ENCODE measurements at places on chromosomes 12 and 14.

GRCh38 chr14:51310505-51310944 lies 70.5 kb downstream of the TMX1 start:
- no peak for DNase-seq

DNA sequence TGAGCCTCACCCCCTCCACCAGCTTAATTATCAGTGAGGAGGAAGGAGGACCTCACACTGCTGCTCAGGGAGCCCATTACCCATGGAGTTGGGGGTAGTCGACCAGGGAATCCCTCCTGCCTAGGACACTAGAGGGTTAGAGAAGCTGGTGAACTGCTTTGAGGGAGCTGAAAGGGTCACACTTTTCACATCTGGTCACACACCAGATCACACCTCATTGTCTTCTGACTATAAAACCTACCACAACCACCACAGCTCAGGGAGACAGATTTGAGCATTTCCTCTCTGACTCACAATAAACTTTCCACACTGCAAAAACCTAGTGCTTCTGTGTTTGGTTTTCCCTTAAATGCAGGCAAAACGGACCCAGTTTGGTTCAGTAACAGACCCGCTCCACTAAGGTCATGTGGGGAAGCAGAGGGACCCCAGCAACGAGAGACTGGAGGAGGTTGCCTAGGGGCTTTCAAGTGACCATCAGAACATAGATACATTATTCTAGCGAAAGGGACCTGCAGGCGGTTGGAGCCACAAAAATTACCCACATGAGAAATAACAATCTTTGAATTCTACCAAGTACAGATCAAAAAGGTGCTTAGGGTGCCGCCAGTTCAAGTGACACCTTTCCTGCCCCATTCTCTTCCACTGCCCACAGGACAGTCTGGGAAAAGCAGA lies 151.4 kb upstream of the AVPR1A start:
- no peak for DNase-seq

DNA sequence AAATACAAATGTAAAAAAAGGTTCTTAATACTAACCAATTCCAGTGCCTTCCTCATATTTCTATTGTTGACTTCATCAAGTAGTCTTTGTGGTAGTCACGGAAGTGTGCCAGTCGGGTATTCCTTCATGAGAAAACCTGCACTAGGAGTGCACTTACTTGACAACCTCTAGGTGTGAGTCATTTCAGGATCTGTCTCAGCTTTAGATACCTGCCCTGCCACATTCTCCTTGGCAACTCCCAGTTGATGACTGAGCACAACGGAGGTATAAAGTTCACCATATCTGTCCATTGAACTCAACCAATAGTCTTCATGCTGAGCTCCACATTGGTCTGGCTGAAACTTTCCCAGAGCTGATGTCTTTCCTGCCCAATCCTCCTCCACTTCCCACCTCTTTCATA lies 215.7 kb downstream of the SYT10 start:
- DNase-seq = no peak

DNA sequence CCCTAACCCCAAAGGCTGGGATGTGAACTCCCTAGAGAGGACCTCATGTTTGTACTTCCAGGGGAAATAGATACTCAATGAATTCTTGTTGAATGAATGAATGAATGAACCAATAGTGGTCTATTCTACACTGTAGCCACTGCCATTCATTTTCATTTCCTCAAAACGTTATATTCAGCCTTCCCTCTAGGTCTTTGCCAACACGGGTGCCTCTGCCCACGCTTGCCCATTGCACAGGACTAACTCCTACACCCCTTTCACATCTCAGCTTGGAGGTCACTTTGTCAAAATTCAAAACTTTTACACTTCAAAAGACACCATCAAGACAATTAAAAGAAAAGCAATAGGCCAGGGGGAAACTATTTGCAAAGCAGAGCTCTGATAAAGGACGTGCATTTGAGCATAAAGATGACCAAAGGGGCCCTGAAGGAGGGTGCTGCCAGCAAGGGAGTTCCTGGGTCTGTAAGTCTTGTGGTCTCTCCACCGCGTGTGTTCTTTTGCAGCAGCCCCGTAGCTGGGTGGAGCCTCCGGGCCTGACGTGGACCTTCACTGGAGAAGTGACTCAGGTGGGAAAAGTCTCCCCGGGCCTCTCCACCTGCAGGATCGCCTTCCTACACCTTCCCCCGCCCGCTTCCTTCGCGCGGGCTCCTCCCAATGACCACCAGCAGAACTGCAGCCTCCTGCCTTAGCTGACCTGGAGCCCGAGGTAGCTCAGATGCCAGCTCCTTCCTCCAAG lies 31.5 kb downstream of the TMEM63C start:
- peak; percentile 66 for DNase-seq

- no peak for DNase-seq
Measured at GRCh38 chr14:77961847-77962580, 162.1 kb downstream of the ADCK1 start.

DNA sequence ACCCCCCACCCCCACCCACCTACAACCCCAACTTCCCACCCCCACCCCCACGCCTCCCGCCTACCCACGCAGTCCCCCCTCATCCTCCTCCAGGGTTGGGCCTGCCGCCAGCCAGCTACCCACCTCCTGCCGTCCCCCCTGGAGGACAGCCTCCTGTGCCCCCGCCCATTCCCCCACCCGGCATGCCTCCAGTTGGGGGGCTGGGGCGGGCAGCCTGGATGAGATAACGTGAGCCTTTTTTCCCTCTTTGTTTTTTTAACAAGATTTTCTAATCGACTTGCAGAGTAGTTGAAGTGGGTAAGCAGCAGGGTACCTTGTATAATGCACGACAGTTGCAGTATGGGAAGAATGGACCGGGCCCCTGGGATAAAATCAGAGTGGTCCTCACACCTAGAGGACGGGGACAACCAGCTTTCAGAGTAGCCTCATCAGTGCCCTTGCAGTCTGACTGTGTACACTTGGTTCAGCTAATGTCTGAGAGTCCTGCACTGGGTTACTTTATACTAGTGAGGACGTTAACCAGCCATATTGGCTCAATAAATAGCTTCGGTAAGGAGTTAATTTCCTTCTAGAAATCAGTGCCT lies 29.4 kb downstream of the CCNK start:
- no peak for DNase-seq

- DNase-seq = no peak
Measured at GRCh38 chr14:74262076-74262475, 22.8 kb downstream of the VSX2 start.

Data from GM19239 (cell line).